ENCODE measurements at places on chromosomes 16 and 17. TPM values are rescaled to one million over a fixed set of nuclear protein-coding genes. Genes with fewer than 3 reads are reported as not detected.

DNA sequence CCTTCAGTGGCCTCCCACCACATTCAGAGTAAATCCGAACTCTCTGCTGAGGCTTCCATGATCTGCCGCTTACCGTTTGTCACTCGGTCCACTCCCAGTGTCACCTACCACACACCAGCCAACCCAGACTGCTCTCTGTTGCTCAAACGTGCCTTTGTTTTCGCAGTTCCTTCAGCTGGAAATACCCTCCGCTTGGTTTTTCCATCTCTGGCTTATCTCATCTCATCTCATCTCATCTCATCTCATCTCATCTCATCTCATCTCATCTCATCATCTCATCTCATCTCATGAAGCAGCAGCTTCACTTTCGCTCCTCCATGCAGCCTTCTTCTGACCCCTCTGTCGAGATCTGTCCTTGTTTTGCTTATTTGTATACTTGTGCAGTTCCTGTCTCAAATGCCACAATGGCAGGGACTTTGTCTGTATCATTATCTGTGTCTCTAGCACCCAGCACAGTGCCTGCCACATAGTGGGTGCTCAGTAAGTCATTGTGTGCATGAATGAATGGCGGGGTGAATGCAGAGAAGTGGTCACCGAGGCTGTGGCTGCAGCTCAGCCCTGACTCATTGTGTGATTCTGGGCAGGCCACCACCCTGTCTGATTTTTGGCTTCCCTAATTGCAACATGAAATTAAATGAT is 3.8 kb upstream of the SNX20 start:
- DNase-seq, result no peak

DNA sequence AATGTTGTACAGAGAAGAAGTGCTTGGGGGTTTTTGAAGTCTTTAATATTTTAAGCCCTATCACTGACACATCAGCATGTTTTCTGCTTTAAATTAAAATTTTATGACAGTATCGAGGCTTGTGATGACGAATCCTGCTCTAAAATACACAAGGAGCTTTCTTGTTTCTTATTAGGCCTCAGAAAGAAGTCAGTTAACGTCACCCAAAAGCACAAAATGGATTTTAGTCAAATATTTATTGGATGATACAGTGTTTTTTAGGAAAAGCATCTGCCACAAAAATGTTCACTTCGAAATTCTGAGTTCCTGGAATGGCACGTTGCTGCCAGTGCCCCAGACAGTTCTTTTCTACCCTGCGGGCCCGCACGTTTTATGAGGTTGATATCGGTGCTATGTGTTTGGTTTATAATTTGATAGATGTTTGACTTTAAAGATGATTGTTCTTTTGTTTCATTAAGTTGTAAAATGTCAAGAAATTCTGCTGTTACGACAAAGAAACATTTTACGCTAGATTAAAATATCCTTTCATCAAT is 57.8 kb downstream of the HLF start:
- DNase-seq, result no peak

KRT24 gene
- not detected for total RNA-seq

GRCh38 chr16:23072769-23073549 is 76.3 kb downstream of the USP31 start:
- peak; percentile 49 for DNase-seq

GPR142 gene
- total RNA-seq, result not detected

OR1A1 gene
- not detected for total RNA-seq

- no peak for DNase-seq
Measured at GRCh38 chr17:726271-726919, 6.0 kb upstream of the TLCD3A start.

DNA sequence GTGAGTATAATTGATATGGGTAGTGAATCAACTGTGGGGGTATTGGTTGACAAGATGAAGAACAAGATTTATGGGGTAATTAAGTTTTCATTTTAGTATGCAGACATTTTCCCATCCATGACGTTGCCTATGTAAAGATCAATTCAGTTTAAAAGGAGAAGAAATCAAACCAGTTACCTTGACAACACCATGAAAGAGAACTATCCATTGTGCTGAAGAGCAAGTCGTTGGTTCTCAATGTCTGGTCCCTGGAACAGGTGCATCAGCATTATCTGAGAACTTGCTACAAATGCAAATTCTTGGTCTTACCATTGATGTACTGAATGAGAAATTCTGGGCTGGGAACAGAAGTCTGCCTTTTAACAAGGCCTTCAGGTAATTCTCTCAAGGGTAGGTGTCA is 801 bp upstream of the OR4D2 start:
- DNase-seq, result no peak

- no peak for DNase-seq
Measured at GRCh38 chr17:17871913-17872312, 35.1 kb upstream of the SREBF1 start.
